Heart left ventricle (tissue), 16 donors: ENCODE measurements at places on chromosomes 2 and 18. TPM values are rescaled to one million over a fixed set of nuclear protein-coding genes. Genes with fewer than 3 reads are reported as not detected.
A peak's percentile ranks its signal among the peaks of the same experiment; 100 is the strongest.

Gene ONECUT2
- under 0.01 TPM for polyA plus RNA-seq

Gene IKZF2
- 1.3 TPM for polyA plus RNA-seq

GRCh38 chr2:218033590-218034496, 31.0 kb upstream of the TNS1 start:
- DNase-seq: peak; percentile 21
- H3K27ac ChIP-seq: no peak overlapping the region
- peaks cover 13% of the 10 kb centered on the region for H3K4me1 ChIP-seq
- H3K27me3 ChIP-seq: no peaks in the 10 kb centered on the region

GRCh38 chr2:47900857-47901256, 5.4 kb downstream of the FBXO11 start:
- H3K4me3 ChIP-seq: no peak overlapping the region
- H3K36me3 ChIP-seq: no peaks in the 10 kb centered on the region
- H3K27me3 ChIP-seq: no peaks in the 10 kb centered on the region
- H3K27ac ChIP-seq: no peak overlapping the region
- H3K4me1 ChIP-seq: peaks cover 50% of the 10 kb centered on the region
- DNase-seq: no peak

DNA sequence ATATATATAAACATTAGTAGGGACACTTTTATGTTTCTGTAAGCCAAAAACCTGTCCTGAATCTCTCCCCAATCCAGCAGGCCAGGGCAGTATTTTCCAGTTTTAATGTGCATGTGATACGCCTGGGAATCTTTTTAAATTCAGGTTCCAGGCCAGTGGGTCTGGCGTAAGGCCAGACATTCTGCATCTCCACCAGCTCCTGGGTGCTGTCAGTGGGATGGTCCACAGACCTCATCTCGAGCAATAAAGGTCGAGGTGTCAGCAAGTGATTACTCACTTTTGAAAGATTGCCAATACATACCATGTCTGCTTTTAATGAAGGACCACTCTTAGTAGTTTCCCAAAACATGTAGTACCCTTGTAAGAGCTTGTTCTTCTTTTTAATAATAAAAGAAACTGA, 189.9 kb upstream of the SH3BP4 start:
- no peak overlapping the region for H3K27ac ChIP-seq
- H3K36me3 ChIP-seq: no peaks in the 10 kb centered on the region
- no peaks in the 10 kb centered on the region for H3K4me1 ChIP-seq

DNA sequence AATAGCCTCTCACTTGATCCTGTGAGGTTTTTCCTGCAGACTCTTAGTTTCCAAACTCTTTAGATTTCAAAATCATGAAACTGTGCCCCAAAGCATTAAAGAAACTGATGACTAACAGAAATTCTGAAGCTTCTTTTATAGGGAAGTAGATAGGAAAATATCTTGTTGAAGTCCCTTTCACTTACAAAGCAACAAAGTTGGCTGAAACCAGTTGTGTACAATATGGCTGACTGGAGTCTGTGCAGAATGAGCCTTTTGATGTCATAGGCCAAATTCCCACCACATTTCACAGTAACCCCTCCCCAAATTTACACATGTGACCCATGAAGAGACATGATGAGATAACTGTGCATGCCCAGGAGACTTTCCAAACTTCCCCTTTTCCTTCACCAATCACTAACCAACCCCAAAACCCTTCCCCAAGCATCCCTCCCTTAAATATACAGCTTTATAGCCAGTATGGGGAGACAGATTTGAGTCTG, 61.7 kb upstream of the NCK2 start:
- no peak overlapping the region for H3K27ac ChIP-seq
- H3K4me1 ChIP-seq: no peaks in the 10 kb centered on the region
- H3K27me3 ChIP-seq: no peaks in the 10 kb centered on the region
- H3K4me3 ChIP-seq: no peak overlapping the region

DNA sequence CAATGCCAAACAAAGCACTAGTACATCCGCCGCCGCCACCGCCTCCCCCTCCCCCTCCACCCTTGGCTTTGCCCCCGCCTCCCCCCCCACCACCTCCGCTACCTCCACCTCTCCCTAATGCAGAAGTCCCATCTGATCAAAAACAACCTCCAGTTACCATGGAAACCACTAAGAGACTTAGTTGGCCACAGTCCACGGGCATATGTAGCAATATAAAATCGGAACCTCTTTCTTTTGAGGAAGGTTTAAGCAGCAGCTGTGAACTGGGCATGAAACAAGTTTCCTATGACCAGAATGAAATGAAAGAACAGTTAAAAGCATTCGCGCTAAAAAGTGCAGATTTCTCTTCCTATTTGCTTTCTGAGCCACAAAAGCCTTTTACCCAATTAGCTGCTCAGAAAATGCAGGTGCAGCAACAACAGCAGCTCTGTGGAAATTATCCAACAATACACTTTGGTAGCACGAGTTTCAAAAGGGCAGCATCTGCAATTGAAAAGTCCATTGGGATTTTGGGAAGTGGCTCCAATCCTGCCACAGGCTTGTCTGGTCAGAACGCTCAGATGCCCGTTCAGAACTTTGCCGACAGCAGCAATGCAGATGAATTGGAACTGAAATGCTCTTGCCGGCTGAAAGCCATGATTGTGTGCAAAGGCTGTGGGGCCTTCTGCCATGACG, 168.0 kb downstream of the ASXL3 start:
- no peaks in the 10 kb centered on the region for H3K4me1 ChIP-seq
- no peaks in the 10 kb centered on the region for H3K27me3 ChIP-seq

DNA sequence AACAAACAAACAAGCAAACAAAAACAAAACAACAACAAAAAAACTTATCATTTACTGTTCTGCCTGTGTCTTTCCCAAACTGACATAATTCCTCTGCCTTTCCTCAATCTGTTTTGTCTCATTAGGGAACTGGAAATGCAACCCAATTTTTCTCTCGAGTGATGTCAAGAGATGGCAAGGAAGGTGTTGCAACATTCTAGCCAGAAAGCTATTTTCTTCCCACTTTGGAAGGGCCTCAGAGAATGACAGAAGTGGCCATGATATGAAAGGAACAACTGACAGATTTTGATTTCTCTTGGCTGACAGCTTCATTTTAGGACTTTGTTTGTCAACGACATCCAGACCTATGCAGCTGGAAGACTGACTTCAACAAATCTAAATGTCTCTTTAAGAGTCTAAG, 24.7 kb downstream of the RND3 start:
- H3K4me1 ChIP-seq: no peaks in the 10 kb centered on the region
- no peak overlapping the region for H3K4me3 ChIP-seq
- H3K27me3 ChIP-seq: no peaks in the 10 kb centered on the region
- no peak overlapping the region for H3K27ac ChIP-seq

Gene PROM2
- 0.35 TPM for polyA plus RNA-seq

Gene DNAJB2
- polyA plus RNA-seq: 181 TPM

- no peaks in the 10 kb centered on the region for H3K4me1 ChIP-seq
- H3K27ac ChIP-seq: no peak overlapping the region
- H3K27me3 ChIP-seq: no peaks in the 10 kb centered on the region
- H3K36me3 ChIP-seq: no peaks in the 10 kb centered on the region
- DNase-seq: no peak
- H3K4me3 ChIP-seq: no peak overlapping the region
Measured at GRCh38 chr18:33282709-33283333, 157.7 kb downstream of the CCDC178 start.

GRCh38 chr2:126653761-126654160, 2.2 kb upstream of the GYPC start:
- peaks cover 27% of the 10 kb centered on the region for H3K4me1 ChIP-seq
- H3K4me3 ChIP-seq: no peak overlapping the region
- DNase-seq: no peak

GRCh38 chr2:237774811-237775553, 23.6 kb upstream of the RBM44 start:
- H3K4me1 ChIP-seq: no peaks in the 10 kb centered on the region
- no peak overlapping the region for H3K4me3 ChIP-seq
- no peaks in the 10 kb centered on the region for H3K27me3 ChIP-seq

DNA sequence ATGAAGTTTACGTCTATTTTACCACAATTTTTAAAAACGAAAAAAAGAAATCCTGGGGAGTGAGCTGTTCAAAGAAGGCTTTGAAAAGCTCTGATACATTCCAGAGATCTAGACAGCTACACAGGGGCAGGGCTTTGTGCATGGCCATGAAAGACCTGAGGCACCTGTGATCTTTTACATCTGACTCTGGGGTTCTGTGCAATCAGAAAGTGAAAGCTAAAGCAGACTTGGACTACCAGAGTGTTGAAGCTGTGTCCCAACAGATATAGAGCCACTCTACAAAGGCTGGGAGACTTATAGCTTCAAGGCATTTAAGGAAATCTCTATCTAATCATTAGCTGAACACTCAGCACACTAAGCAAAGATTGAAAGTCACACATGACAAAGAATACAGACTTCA, 34.1 kb downstream of the PARD6G start:
- no peak overlapping the region for H3K27ac ChIP-seq
- no peaks in the 10 kb centered on the region for H3K36me3 ChIP-seq
- H3K27me3 ChIP-seq: no peaks in the 10 kb centered on the region
- H3K4me1 ChIP-seq: no peaks in the 10 kb centered on the region
- no peak overlapping the region for H3K4me3 ChIP-seq

Gene ZSWIM2
- not detected for polyA plus RNA-seq

GRCh38 chr2:10329880-10330699, 27.4 kb downstream of the HPCAL1 start:
- no peaks in the 10 kb centered on the region for H3K27me3 ChIP-seq
- H3K4me1 ChIP-seq: peaks cover 61% of the 10 kb centered on the region
- DNase-seq: peak; percentile 41
- H3K36me3 ChIP-seq: no peaks in the 10 kb centered on the region
- peak overlapping the region; percentile 35 for H3K4me3 ChIP-seq

Gene CDH2
- 169 TPM for polyA plus RNA-seq

Gene THSD7B
- polyA plus RNA-seq: 0.04 TPM

DNA sequence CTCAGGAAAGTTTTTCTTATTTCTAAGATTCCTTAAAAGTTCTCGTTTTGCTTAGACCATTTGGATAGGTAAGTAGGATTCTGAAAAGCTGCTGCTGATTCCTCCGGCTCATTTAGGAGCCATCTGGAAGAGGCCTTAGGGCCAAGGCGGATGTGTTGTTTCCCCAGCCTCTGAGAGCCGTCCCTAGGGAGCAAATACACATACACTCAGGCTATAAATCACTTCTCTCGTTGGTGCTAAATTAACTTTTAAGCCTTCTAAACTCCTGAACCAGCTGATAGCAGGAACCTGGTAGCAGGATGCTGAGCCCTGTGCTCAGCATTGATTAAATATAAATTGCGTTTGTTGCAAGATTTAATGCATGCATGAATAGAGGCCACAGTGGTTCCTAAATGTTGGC, 109.8 kb downstream of the ADCYAP1 start:
- H3K27ac ChIP-seq: no peak overlapping the region
- H3K27me3 ChIP-seq: no peaks in the 10 kb centered on the region
- H3K36me3 ChIP-seq: no peaks in the 10 kb centered on the region
- H3K4me3 ChIP-seq: no peak overlapping the region

GRCh38 chr2:72576861-72577260, 249.0 kb downstream of the EXOC6B start:
- peaks cover 32% of the 10 kb centered on the region for H3K4me1 ChIP-seq
- DNase-seq: no peak
- H3K36me3 ChIP-seq: no peaks in the 10 kb centered on the region

- DNase-seq: no peak
- H3K27ac ChIP-seq: no peak overlapping the region
- no peaks in the 10 kb centered on the region for H3K4me1 ChIP-seq
- no peaks in the 10 kb centered on the region for H3K27me3 ChIP-seq
Measured at GRCh38 chr2:152950126-152950525, 231.7 kb downstream of the ARL6IP6 start.

Gene MC2R
- not detected for polyA plus RNA-seq

Gene POTEJ
- not detected for polyA plus RNA-seq

GRCh38 chr2:81087646-81088045, 783.1 kb upstream of the LRRTM1 start:
- no peaks in the 10 kb centered on the region for H3K27me3 ChIP-seq
- H3K27ac ChIP-seq: no peak overlapping the region
- H3K36me3 ChIP-seq: no peaks in the 10 kb centered on the region

Gene CYP27C1
- not detected for polyA plus RNA-seq

DNA sequence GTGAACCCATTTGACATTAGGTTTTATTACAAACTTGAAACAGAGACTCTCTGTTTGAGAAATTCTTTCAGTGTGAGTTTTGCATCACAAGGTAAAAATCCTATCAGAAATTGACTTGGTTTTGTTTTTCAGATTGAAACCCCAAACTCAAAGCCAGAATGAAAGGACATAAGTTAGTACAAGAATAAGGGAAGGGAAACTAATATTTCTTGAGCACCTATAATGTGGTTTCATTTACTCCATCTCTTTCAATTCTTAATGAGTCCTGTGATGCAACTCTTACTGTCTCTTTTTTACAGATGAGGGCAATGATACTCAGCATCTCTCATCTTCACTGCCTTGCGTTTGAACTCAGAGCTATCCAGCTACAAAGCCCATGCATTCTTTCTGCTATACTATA, 210.0 kb upstream of the SIX3 start:
- H3K27ac ChIP-seq: no peak overlapping the region
- no peak for DNase-seq
- no peaks in the 10 kb centered on the region for H3K36me3 ChIP-seq
- no peak overlapping the region for H3K4me3 ChIP-seq

GRCh38 chr2:143559147-143559546, 429.9 kb downstream of the ARHGAP15 start:
- H3K4me1 ChIP-seq: no peaks in the 10 kb centered on the region
- no peak overlapping the region for H3K4me3 ChIP-seq
- no peaks in the 10 kb centered on the region for H3K27me3 ChIP-seq
- H3K36me3 ChIP-seq: no peaks in the 10 kb centered on the region

Gene DLX1
- polyA plus RNA-seq: 0.19 TPM

DNA sequence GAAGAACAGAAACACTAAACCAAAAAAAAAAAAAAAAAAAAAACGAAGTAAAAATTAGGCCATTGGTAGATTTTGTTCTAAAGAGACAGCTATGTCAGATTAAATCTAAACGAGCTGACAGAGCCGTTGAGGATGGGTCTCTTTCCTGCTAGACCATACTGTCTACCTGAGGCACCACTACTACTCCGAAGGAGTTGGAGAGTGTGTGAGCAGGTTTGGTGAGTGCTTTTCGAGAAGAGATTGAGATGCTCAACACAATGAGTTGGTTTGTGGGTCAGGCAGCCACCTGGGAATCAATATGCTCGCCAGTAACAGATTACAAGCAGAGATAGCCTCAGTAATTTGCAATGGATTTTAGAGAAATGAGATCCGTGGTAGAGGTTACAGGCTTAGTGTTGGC, 281.5 kb upstream of the EPAS1 start:
- no peak overlapping the region for H3K27ac ChIP-seq

DNA sequence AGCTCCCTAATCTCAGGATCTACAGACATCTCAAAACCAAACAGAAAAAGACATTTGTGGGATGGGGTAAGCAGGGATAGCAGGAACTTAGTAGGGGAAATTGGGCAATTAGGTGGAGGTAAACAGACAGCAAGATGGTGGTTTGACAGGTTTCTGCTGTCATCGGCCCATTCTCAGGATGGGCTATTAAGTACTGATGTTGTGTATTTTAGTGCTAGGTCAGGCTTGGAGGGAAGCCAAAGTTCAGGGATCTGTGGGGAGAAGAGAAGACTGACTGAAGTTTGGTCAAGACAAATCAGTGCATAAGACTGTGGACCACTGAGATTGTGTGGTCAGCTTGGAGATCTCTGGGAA, 96.8 kb upstream of the THUMPD2 start:
- H3K4me3 ChIP-seq: no peak overlapping the region
- H3K27me3 ChIP-seq: no peaks in the 10 kb centered on the region
- DNase-seq: no peak
- peaks cover 5% of the 10 kb centered on the region for H3K4me1 ChIP-seq
